Hepatocyte (in vitro differentiated cells): ENCODE measurements at places on chromosomes 2 and 18. TPM values are rescaled to one million over a fixed set of nuclear protein-coding genes. Genes with fewer than 3 reads are reported as not detected.

The CEP68 gene
- 7.6 and 8.2 TPM in 2 replicates for total RNA-seq

The CNRIP1 gene
- 5.8 and 7.9 TPM in 2 replicates for total RNA-seq

The HJURP gene
- total RNA-seq = 5.0 and 5.3 TPM in 2 replicates

The STARD6 gene
- total RNA-seq = not detected in 2 replicates

The RNPEPL1 gene
- total RNA-seq = 36.9 and 46.3 TPM in 2 replicates

The FN1 gene
- 2,129 and 3,020 TPM in 2 replicates for total RNA-seq

The MYCN gene
- 14.6 and 16.7 TPM in 2 replicates for total RNA-seq

The FAP gene
- total RNA-seq = 44.5 and 67.8 TPM in 2 replicates

The RTP5 gene
- total RNA-seq = not detected in 2 replicates

The LAMA3 gene
- total RNA-seq = 52.1 and 63.3 TPM in 2 replicates

The VIL1 gene
- 218 and 261 TPM in 2 replicates for total RNA-seq

The C2orf15 gene
- 5.9 and 10.0 TPM in 2 replicates for total RNA-seq

The OTOS gene
- total RNA-seq = 0.50 TPM in 1 of 2 replicates, not detected in the other

The OTX1 gene
- 0.07 TPM in 1 of 2 replicates, not detected in the other for total RNA-seq

The ZDBF2 gene
- total RNA-seq = 10.8 and 14.0 TPM in 2 replicates

The PLEKHH2 gene
- total RNA-seq = 3.6 and 5.1 TPM in 2 replicates

The SPOPL gene
- 28.0 and 37.0 TPM in 2 replicates for total RNA-seq

The CYRIA gene
- total RNA-seq = 1.5 and 1.8 TPM in 2 replicates

The CNTNAP5 gene
- total RNA-seq = 0.12 TPM in 1 of 2 replicates, not detected in the other

The CCDC68 gene
- 11.6 and 13.0 TPM in 2 replicates for total RNA-seq
